GM23248 (cell line): ENCODE measurements at places on chromosomes 11 and 22.
A peak's percentile ranks its signal among the peaks of the same experiment; 100 is the strongest.

DNA sequence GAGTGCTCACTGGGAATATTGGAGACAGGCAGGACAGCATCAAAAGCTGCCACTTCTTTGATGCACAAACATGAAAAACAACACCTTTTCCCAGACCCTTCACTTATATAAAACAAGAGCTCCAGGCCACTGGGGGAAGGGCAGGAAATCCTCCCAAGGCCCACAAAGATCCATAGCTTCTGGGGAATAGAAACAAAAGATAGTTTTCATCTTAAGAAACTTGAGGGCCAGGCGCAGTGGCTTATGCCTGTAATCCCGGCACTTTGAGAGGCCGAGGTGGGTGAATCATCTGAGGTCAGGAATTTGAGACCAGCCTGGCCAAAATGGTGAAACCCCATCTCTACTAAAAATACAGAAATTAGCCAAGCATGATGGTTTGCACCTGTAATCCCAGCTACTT is 15.3 kb downstream of the RTL6 start:
- peak; percentile 50 for DNase-seq

- DNase-seq, result no peak
These were observed 43.9 kb upstream of the VPREB1 start for GRCh38 chr22:22200569-22201184.

GRCh38 chr22:48688366-48688765 is 1139.3 kb downstream of the BRD1 start:
- DNase-seq, result no peak

- peak; percentile 11 for DNase-seq
These were observed 21.0 kb upstream of the MS4A6E start for GRCh38 chr11:60305906-60306619.

- DNase-seq, result no peak
These were observed 5.1 kb downstream of the PRAME start for GRCh38 chr22:22553735-22554586.

- no peak for DNase-seq
These were observed 7.3 kb downstream of the CRYBB3 start for GRCh38 chr22:25206998-25207397.

DNA sequence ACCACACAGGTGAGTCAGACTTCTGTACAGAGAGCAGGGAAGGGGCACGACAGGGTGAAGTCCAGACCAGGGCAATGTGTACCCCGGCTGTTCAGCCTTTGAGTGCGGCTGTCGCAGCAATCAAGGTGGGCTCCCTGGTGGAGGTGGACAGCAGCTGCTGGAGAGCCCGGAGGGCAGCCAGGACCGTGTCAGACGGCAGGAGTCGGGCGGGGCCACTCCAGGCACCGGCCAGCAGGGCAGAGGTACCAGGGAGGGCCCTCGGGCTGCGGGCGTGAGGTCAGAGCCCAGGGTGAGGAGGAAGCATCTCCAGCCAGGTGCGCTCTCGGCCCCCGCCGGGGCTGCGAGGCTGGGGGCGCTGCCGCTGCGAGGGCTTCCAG is 802 bp upstream of the PIM3 start:
- DNase-seq, result peak; percentile 65

DNA sequence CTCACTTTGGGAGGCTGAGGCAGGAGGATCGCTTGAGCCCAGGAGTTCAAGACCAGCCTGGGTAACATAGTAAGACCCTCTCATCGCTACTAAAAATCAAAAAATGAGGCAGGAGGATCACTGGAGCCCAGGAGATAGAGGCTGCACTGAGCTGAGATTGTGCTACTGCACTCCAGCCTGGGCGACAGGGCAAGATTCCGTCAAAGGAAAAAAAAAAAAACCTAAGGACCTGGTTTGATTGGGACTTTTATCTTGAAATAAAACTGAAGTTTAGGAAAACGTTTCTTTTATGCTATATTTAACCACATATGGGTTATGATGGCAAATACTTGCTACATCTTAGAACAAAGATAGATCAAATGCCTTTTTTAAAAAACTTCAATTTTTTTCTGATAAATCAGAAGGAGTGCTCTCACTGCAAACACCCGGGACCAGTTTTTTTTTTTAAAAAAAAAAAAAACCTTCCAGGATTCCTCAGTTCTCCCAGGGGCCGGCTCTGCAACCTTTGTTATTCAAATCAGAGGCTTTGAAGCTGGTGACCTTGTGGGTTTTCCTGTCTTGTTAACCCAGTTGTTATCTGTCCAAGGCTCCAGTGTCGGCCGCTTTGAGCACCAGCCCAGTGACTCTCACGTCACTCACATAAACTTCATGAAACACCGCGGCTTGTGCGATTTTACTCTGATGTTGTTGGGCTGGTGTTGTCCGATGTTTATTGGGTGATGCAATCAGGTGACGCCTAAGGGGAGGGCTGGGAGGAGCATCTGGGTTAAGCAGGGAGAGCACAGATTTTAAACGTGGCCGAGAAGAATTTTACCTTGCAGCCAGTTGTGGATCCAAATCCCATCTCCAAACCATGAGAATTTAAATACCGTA is 24.7 kb upstream of the SLC22A12 start:
- peak; percentile 88 for DNase-seq

GRCh38 chr22:25833091-25833490 is 91.1 kb downstream of the MYO18B start:
- no peak for DNase-seq

GRCh38 chr22:42111798-42112197 is 18.8 kb downstream of the CYP2D6 start:
- no peak for DNase-seq

DNA sequence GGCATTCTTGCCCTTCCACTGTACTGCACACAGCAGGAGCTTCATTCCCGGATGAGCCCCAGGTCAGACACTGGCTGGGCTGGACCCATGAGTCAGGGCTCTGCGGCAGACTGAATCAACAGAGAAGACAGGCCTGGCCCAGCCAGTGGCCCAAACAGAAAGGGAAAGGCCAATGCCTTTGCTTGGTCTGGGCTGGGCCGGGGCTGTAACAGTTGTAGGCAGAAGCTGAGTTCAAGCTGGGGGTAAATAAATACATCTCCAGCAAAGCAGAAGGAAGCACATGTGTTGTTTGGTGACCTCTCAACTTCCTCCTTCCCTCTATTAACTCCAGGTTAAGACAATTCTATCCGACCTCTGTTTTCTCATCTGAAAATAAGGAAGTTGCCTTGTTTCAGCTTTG is 1.8 kb upstream of the SMIM35 start:
- no peak for DNase-seq

- no peak for DNase-seq
These were observed 6.9 kb upstream of the ABCC8 start for GRCh38 chr11:17483505-17483904.

DNA sequence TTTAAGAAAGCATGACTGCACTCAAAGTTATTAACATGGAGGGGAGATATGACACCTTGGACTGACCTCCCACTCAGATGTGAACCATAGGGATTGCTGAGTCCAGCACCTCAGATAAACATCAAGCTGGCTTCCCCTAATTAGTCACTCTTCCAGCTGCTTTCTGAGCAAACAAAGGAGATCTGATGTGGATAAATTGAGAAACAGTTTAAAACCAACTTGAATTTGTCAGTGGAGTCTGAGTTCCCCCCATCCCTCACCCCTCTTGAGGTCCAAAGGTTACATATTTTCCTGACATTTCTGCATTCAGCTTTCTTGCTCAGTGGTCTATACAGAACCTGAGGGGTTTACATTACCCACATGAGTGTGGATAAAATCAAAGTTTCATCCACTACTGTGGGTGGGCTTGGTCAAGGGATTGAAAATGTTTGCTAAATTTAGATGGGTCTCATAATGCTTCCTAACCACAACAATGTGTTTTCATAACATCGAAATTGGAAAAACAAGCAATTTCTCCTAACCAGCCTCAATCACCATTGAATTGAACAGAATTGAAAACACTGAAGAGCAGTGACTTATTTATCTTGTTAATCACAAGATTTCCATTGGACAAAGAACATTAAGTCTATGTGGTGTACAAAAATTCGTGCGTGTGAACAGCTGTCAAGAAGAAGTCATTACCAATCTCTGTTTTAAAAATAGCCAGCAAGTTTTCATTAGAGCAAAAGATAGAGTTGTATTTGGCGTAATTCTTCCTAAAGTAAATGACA is 292.3 kb downstream of the METTL15 start:
- DNase-seq, result peak; percentile 35

- DNase-seq, result peak; percentile 40
These were observed 324.9 kb upstream of the CCDC90B start for GRCh38 chr11:83611031-83611430.

DNA sequence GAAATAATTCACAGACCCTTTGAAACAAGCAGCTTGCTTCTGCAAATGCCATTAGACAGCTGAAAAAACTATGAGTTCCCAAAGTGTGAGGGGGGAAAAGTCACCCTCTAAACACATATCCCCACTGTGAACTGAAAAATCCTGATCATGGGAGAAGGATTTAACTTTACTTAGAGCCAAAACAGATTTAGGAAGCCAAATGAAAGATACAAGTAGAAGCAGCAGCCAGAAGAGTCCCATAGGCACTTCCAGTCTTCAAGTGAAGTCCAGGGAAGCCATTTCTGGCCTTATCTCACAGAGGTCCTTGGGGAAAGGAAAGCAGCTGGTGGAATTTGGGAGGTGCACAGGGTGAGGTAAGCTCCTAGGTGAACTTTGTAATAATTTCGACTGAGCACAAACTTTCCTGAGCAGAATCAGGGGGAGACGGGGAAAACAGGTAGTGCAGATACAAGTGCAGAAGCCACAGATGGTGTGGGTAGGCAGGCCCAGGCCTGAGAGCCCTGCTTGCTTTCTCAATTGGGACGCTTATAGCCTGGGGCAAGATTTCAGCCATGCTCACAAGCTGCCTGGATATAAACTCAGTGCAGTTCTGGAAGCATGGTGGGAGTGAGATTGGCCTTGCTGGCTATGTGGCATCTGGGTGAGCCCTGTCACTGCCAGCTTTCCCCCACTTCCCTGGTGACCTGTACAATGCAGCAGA is 44.8 kb downstream of the GAS2 start:
- DNase-seq, result no peak
